NCI-H345 (cell line): ENCODE measurements at places on chromosomes 3 and 15.

DNA sequence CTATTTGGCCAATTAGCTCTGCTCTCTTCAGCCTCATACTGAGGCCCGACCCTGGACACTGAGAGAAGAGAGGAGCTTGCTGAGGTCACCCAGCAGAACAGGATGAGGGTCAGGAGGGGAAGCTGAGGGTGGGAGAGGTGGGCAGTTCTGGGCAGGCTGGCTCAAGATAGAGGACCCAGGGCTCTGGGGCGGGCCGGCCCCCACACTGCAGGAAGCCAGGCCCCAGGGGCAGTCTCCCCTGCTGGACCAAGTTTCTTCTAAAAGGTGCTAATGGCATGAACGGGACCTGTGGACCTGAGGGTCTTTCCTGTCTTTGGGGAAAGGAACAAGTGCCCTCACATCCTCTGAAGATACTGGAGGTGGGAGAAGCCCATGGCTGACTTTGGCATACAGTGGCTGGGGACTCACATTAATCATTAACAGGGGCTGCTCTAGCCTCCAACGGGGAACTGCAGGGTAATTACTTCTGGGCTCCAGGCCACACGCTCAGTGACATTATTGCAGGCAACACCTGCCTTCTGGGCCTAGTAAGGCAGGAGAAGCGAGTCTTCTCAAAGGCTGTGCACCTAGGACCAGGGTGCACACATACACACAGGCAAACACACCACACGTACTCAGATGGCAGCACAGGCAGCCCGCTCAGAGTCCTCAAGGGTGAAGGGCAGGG lies 10.6 kb downstream of the HCN4 start:
- no peak for DNase-seq

DNA sequence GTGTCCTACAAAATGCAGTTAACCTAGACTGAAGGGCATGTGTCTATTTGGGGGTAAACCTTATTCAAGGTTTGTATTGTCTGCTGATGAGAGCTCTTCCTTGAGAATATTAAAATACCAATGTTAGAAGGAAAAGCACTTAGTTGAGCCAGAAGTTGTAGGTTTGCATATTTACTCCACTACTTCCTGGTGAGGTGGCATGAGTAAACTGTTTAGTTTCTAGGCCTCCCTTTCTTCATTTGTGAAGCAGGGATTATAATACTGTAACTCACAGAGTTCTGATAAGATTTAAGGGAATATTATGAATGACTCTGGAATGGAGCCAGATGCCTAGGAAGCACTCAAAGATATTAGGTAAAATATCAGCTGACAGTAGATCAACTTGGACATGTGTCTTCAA lies 46.7 kb downstream of the CD200R1L start:
- no peak for DNase-seq

DNA sequence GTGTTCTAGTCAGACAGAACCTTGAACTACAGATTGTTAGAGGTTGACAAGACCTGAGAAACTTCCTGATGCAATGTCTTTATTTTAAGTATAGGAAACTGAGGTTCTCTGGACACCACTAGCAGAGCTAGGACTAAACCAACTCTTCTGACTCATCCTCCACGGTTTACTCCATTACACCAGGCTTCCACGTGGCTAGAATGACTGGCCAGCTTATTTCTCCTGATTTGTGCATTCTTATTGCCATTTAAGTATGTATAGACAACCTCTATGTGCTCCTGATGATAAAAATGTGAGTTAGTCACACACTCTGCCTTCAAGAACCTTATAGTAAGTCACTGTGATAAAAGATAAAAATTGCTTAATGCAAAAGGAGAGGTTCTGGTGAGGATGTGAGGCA lies 182.7 kb downstream of the MEX3B start:
- DNase-seq, result no peak

DNA sequence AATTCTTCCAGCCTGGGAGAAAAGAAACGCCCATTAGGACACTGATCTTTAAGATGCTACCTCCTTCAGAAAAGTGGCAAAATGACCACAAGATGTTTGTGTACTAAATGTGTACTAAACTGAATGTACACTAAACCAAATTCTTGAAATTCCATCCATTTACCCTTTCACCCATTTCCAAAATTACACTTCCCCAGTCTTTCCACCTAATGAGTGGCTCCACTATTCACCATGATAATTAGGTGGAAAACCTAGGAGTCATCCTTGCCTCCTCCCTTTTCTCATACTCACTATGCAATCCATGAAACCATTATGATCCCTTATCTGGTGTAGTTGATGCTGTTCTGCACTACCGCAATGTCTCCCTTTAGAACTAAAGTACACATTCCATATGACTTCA lies 452.1 kb upstream of the THBS1 start:
- no peak for DNase-seq

DNA sequence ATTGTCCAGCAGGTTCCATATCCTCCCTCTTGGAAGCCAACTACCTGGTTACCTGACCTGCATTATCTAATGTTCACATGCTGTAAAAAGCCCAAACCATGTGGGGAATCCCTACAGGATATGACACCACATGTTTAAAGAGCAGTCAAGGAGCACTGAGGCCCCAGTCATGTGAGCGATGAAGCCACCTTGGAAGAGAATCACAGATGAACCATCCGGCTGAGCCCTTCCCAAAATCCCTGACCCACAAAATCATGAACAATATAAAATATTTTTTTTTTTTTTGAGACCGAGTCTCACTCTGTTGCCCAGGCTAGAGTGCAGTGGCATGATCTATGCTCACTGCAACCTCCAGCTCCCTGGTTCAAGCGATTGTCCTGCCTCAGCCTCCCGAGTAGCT lies 10.6 kb upstream of the ANKDD1A start:
- DNase-seq, result no peak

- no peak for DNase-seq
Observed at GRCh38 chr3:4758957-4759656, 220.1 kb upstream of the BHLHE40 start.

- DNase-seq, result no peak
Observed at GRCh38 chr15:98967096-98967495, 40.5 kb downstream of the PGPEP1L start.
